A549 (cell line): ENCODE measurements at places on chromosomes 2 and 18.
A peak's percentile ranks its signal among the peaks of the same experiment; 100 is the strongest.

GRCh38 chr2:7825591-7826312 lies 856.1 kb upstream of the ID2 start:
- peak; percentile 80 for DNase-seq

DNA sequence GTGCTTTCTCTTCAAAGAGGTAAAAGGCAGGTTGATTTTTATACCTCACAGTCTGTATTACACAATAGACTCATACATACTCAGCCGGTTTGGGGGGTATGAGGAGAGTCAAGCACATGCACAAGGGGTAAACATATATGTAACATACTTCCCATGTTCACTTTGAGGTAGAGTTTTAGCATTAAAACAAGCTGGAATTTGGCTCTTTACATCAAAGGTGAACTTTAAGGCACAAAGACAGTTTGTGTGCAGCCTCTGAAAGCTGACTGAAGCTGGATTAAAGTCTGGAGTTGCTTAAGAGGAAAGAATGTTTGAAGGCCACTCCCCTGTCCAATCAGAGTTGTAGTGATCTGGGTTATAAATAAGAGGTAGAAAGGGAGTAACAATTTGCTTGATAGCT lies 282.0 kb downstream of the DPP10 start:
- DNase-seq, result no peak

DNA sequence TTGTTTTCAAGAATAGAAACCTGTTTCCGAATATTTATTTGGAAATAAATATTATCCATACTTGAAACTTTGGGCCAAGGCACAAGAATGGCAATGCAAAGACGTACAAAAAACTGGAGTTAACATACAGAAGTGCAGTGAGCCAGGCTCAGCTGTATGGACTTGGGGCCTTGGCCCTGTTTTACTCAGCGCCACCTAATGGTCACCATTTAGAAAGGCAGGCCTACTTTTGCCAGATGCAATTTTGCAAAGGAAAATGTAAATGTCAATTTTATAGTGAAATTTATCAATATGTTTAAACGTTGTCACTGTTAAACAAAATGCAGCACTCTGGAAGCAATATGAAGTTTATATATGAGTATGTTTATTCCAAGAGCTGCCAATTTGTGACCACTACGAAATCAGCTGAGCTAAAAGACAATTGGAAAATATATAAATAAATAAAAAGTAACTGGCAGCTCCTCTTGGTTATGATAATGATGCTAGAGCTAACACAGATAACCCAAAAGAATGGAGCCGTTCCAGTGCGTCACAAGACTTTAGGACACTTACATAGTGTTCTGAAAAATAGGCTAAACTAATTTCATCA lies 155.0 kb downstream of the ARHGAP15 start:
- peak; percentile 51 for DNase-seq

GRCh38 chr2:198930170-198930569 lies 527.6 kb downstream of the SATB2 start:
- DNase-seq, result no peak

- no peak for DNase-seq
Measured at GRCh38 chr2:26454561-26455001, 23.3 kb downstream of the OTOF start.

GRCh38 chr2:86333378-86333777 lies 4.0 kb downstream of the REEP1 start:
- DNase-seq, result no peak

DNA sequence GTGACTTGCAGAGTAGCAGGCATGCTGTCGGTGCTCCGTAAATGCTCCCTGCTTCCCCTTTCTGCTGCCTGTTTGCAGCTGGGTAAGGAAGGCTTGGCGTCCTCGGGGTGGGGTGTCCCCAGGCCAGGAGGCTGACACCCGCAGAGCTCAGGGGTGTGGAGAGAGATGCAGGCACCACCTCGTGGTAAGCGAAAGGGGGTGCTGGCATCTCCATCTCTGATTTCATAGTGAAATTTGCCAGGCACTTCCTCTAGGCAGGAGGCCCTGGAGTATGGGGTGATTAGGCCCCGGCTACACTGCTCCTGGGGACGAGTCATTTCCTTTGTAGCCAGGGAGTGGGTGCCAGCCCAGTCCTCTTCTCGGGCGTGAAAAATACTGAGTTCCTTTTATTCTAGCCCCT lies 160.4 kb downstream of the KLHL29 start:
- DNase-seq, result peak; percentile 14

DNA sequence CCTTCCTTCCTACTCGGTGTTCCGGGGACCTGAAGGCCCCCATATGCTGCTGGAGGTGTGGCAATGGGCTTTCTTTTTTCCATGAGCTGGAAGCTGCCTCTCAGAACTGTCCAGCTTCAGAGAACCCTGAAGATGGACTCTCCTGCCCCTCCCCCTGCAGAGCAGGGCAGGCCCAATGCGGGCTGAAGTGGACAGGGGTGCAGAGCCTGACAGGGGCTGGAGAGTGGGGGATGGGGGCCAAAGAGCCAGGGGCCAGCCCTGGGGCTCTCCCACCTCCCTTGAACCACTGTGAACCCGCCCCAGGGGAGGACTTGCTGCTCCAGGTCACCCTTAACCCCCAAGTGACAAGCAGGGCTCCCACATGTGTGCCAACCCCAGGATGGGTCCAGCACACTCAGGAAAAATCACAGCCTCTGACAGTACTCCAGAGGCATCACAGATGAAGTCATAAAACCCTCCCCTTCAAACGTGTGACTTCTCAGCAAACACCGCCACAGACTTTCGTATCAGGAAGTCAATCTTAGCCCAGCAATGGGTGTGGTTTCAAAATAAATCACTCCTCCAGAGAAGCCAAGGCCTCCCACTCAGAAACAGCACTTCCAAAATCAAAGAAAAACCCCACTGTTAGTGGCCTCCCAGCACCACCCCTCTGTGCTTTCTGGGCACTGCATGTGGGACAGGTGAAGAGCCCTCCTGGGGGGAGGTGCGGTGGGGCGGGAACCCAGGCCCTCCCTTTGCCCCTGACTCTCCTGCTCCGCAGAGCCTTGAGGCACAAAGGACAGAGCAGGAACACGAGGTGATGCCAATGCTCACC lies 135.8 kb downstream of the HDAC4 start:
- peak; percentile 70 for DNase-seq

GRCh38 chr18:34691614-34692013 lies 18.5 kb upstream of the DTNA start:
- no peak for DNase-seq

DNA sequence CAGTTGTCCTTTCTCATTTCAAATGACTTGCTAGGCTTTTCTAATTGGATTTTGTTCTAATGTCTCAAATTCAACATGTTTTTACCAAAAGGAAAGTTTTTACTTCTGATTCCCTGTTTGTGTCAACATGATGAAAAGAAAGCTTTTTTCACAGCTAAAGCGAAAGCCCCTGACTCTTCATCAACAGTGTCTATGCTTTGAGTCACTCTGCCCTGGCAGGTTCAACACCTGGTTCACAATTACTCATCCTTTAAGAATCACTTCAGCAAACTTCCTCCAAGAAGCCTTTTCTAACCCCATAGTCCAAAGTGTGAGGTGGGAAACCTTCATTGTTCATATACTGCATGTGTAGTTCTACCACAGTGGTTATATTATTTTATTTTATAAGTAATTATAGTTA lies 7.6 kb upstream of the DSG2 start:
- peak; percentile 39 for DNase-seq

DNA sequence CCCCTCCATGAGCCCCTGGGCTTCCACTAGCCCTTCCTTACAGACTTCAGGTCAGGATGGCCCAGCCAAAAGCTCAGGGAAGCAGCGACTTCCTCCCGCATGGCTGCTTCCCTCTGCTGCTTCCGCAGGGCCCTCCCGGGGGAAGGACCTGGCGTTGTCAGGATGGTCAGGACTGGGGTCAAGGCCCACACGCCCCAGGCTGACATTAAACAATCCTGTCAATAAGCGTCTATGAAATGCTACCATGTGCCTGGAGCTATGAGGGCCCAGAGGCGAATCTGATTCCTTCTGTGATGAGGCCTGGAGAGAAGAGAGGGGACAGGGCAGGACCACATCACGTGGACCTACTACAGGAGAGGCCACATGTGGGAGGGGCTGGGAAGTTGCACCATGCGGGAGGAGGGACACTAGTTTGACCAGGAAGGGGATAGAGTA lies 17.3 kb downstream of the CYS1 start:
- no peak for DNase-seq

GRCh38 chr2:188207554-188207953 lies 84.1 kb upstream of the GULP1 start:
- no peak for DNase-seq

DNA sequence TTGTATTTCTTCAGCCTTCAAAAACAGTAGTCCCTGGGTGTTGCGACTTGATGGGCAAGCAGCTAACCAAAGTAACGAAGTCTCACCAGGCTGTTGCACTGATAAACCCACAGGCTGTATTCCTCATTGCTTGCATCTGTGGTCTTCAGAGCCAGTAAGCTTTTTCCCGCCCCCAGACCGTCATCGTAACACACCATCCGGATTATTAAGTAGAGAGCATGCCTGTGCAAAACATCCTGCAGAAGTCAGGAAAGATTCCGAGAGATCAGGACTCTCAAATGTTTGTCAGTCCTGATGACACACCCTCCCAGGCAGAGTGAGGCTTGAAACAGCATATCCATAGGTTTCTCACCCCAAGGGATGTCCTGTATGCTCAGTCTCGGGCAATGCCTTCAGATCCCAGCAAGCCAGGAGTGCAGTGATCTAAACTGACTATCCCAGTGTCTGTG lies 15.9 kb downstream of the ITGB1BP1 start:
- DNase-seq, result no peak
